ENCODE measurements at places on chromosomes 2 and 18.
A peak's percentile ranks its signal among the peaks of the same experiment; 100 is the strongest.

- DNase-seq, result no peak
Observed at GRCh38 chr2:232795920-232796319, 19.6 kb upstream of the KCNJ13 start.

- DNase-seq, result no peak
Observed at GRCh38 chr2:216653093-216653799, 20.0 kb downstream of the IGFBP2 start.

DNA sequence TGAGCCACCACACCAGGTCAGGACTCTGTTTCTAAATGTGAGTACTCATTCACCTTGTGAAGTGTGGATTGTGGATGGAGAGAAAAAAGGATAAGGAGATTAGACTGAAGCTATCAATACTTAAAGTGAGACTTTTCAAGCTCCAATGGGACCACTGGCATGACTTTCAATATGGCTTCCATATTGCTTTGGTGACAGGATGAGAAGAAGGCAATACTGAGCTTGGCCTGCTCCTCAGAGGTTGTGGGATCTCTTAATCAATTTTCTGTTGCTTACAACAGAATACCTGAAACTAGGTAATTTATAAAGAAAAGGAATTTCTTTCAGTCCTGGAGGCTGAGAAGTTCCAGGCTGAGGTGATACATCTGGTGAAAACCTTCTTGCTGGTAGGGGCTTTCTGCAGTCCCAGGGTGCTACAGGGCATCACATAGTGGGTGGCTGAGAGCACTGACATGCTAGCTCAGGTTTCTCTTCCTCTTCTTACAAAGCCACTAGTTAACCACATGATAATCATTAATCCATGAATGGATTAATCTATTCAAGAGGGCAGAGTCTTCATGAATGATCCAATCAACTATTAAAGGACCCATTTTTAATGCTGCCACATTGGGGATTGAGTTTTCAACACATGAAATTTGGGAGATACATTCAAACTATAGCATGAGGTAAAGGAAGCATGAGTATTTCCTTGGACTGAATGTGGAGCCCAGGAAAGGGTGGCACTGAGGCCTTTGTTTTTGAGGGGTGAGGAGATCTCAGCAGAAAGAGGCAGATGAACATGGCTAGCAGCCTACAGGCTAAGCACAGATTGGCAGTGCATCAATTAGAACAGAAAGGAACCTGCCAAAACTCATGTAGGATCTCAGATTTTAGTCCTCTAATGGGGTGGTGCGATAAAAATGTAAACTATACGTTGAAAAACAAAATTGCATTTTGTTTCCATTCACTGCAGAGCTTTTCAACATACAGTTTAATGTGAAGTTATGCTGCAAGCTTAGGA, 274.5 kb downstream of the PIK3C3 start:
- DNase-seq, result no peak

DNA sequence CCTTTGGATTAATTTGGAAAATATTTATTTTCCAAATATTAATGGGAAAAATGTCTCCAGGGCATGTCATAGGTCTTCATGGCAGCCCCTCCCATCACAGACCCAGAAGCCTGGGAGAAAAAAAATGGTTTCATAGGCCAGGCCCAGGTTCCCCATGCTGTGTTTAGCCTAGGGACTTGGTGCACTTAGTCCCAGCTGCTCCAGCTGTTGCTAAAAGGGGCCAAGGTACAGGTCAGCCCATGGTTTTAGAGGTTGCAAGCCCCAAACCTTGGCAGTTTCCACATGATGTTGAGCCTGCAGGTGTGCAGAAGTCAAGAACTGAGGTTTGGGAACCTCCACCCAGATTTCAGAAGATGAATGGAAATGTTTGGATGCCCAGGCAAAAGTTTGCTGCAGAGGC, 309.6 kb downstream of the SOCS6 start:
- DNase-seq, result no peak

GRCh38 chr2:176101216-176101830, 1.7 kb downstream of the HOXD12 start:
- DNase-seq, result no peak

DNA sequence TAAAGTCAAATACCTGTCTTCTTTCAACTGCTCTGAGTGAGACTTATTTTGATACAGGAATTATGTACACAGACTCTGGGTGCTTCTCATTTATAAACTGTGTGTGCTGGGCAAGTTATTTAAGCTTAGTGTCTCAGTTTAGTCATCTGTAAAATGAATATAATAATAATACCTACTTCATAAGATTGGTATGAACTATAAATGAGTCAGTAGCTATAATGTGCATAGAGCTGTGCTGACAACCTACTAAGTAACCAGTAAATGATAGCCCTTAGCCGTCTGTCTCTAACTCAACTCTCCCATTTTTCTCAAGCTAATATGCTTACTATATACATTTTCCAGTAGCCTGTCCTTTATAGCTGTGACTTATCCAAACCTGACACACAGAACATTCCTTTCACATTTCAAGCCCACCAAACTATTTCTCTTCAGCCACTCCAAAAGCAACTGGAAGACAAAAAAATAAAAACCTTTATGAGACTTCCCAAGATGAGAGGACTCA, 319.8 kb downstream of the ETAA1 start:
- DNase-seq, result peak; percentile 17

DNA sequence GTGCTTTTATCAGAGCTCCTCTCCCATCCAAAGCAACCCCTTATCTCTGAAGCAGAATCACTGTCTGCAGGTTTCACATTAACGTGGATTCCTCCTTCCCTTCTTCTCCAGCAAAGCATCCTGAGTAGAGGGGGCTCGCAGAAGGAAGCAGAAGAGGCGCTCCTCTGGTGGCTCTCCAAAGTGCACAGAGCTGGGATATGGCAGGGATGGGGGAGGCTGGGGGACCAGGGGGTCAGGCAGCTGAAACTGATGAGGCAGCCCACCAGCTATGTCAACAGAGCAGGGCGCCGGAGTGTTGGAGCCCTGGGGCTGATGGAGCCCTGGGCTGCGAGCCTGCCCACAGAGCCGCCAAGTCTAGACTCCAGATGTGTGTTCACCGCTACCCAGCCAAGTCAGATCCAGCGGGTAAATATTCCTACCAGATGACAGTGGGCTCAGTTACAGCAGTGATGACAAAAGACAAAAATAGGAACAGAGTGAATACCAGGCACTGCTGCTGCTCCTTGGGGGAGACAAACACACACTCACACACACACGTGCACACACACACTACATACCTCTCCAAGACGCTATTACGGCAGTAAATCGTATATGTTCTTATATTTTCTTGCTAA, 678.3 kb upstream of the ID2 start:
- no peak for DNase-seq

DNA sequence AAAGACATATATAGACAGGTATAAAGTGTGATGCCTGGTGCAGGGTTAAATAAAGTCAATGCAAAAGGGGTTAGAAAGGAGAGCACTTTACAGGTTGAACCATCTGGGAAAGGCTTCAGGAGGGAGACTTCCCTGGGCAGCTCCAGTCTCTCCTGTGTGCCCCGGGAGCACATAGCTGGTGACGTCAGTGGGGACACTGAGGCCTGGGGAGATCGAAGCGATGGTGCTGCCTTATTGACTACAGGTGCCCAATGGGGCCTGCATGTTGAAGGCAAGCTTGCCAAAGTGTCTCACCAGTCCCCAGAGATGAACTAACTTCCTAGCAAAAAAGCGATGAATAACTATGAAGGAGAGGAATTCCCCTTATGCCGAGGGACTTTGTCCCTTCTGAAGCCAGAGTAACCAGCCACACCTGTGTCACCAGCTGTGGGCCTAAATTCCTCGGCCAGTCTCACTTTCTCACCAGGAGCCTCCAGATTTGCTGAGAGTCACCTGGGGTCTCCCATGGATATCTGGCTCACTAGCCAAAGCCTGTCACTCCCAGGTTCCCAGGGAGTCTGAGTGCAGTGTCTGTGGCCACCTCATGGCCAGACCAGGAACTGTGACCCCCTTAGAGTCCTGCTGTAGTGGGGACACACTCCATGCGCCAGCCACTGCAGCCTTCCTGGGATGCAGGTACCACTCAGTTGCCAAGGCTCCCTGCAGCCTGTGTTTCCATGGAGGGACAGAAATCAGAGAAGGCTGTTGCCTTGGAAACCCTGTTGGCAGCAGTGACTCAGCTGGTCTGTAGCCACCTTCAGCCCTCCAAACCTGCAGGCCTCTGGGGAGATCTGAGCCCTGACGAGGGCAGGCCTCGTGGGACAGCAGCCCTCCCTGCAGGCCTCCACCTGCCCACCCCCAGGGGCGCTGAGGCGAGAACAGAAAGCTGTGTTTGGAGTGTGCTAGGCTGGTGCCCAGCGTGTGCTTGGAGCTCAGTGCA, 128.7 kb downstream of the CTIF start:
- no peak for DNase-seq

DNA sequence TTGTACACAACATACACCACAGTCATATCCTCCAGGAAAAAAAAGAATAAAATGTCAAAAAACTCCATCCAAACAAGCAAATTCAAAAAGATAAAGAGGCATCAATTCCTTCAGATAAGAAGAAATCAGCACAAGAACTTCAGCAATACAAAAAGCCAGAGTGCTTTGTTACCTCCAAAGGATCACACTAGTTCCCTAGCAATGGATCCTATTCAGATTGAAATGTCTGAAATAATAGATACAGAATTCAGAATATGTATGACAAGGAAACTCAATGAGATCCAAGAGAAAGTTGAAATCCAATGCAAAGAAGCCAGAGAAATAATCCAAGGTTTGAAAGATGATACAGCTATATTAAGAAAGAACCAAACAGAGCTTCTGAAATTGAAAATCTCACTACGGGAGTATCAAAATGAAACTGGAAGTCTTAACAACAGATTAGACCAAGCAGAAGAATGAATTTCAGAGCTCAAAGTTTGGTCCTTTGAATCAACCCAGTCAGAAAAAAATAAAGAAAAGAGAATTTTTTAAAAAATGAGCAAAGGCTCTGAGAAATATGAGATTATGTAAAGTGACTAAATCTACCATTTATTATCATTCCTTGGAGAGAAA, 80.6 kb downstream of the TRABD2A start:
- DNase-seq, result no peak

DNA sequence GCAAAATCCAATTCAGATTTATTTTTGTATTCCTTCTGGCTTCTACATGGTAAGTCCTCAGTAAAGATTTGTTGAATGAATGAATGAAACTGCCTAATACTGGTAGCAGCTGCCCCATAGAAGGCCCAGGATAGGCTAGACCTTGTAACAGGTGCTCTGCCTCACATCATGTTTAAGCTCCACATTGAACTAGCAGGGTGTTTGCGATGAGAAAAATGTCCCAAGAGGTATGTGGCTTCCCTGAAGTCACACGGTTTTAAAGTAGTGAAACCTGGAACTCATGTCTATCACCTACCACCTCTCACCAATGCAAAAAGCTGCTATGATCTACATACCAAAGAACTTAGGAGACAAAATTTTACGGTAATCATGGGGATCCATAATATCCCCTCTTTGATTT, 765 bp upstream of the LHCGR start:
- DNase-seq, result no peak

- DNase-seq, result no peak
Observed at GRCh38 chr2:118903029-118903351, 39.0 kb upstream of the MARCO start.

GRCh38 chr18:3451183-3451988, 1.4 kb downstream of the TGIF1 start:
- DNase-seq, result peak; percentile 50

DNA sequence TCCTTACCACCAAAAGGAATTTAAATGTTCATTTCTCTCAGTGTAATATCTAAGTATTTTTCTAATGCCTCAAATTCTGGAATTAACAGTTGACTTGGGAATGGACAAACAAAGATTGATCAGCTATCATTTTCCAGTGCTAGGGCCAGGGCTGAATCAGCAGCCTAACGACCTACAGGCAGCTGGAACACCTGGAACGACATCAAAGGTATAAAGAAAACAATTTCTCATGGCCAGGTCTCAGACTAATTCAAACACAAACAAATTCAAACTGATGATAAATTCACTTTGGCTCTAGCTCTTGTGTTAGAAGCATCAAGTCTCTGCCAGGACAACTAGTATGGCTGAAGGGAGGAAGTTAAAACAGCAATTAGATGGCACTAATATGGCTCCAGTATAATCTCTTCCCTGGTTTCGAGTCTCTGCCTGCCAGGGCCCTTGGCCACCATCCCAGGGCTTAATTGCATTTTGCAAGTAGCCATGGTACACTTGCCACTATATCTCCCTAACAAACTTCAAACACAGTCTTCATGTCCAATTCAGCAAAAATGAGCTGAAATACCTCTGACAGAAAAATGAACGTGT, 70.2 kb upstream of the FSHR start:
- no peak for DNase-seq

DNA sequence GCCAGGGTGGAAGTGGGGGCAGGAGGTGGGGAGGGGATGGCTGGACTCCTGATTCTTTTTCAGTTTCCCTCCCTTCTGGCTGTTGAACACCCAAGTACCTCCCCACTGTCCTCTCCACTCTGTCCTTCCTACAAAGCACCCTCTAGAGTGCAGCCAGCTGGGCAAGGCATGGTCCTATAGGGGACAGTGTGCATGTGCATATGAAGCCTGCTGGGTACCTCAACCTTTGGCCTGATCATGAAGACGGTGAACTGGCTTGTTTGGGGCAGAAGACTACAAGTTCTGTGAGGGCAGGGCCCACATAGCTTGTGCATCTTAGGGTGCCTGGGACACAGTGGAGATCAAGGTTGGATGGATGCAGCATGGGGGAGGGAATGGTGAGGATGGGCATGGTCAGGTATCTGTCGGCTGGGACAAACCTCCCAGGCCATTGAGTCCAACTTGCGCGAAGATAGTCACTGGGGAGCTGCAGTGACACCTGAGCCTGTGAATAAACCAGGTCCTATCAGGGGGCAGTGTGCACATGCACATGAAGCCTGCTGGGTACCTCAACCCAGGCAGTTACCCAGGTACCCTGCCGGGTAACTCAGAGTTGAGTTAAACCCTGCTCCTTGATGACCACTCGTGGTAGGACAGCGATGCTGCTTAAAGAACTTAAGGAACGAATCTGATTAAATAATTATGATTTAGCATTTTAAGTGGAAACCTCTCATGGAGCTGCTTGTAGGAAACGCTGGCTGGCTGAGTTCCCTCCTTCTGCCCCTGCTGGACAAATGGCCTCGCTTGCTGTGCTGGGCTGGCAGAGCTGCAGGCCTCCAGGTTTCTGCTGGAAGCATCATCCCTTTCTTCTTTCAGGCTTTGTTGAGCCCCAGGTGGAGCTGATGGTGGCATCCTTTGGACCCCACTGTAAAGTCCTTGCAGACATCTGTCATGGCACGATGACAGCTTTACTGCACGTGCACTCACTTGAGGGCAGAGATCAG, 84.0 kb downstream of the POLR1A start:
- DNase-seq, result no peak

DNA sequence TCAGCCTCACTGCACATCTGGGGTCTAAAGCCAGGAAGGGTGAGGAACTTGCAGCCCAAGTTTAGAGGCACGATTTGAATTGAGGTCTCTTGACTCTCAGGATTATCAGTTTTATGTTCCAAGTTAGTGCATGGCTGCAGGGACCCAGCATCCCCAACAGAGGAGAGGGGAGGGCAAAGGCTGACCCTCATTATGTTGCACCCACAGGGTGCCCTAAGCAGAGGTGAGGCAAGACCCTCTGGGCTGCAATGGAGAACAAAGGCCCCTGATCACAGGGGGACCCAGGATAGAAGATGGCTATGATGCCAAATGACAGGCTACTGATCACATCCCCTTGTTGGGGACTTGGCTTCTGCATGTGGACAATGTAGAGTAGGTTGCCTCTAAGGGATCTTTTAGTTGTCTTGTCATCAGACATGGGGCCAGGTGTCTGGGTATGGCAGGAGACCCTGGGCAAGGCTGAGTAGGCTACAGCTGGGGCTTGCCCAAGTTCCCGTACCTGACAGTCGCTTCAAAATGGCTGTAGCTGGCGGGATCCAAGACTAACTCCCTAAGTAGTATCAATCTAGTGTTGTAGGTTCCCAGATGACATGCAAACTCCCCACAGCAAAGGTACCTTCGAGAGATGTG, 4.5 kb upstream of the GDF7 start:
- DNase-seq, result no peak

All from kidney glomerular epithelial cell (primary cell).